SK-N-DZ (cell line): ENCODE measurements at places on chromosomes 2 and 18.

DNA sequence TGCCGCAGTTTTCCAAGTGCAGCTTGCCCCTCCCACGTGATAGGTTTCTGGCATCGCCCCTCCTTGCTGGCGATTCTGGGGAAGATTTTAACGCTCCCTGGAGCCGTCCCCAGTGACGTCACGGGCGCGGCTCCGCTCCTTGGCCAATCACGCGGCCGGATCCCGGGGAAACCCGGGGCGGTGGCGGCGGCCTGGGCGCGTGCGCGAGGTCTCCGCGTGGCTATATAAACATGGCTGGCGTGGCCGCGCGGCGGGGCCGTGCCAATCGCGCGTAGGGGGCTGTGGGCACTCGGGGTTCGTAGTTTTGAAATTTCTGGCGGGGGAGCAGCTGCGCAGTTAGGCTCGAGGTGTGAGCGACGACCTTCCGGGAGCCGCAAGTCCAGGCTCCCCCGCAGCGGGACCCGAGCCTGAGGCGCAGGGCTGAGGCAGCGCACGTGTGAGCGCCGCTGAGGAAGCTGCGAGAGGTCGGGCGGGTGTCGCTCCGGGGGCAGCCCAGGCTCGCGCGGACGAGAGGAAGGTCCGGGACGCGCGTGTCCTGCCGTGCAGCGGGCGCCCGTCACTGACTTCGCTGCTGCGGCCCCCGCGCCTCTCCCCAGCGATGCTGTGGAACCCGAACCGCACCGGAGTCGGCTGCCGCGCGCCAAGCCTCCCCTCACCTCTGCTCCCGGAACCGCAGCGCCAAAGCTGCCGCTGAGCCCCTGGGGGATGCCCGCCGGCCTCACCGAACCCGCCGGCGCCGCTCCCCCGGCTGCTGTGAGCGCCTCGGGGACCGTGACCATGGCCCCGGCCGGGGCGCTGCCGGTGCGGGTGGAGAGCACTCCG is at the start of gene TAF4B:
Gene TAF4B (plus strand): TSS at position 217 of the 822 bp plus-strand sequence. CDS start 489 bp downstream, at position 706.
- peak; percentile 95 for DNase-seq

- no peak for DNase-seq
These were observed 52.3 kb upstream of the ST8SIA5 start for GRCh38 chr18:46809145-46809544.

- peak; percentile 90 for DNase-seq
These were observed at the start of gene RPRM for GRCh38 chr2:153478289-153479261. TSS of gene RPRM (minus strand) at chr2:153478762. CDS start at chr2:153478565, 197 bp downstream.

DNA sequence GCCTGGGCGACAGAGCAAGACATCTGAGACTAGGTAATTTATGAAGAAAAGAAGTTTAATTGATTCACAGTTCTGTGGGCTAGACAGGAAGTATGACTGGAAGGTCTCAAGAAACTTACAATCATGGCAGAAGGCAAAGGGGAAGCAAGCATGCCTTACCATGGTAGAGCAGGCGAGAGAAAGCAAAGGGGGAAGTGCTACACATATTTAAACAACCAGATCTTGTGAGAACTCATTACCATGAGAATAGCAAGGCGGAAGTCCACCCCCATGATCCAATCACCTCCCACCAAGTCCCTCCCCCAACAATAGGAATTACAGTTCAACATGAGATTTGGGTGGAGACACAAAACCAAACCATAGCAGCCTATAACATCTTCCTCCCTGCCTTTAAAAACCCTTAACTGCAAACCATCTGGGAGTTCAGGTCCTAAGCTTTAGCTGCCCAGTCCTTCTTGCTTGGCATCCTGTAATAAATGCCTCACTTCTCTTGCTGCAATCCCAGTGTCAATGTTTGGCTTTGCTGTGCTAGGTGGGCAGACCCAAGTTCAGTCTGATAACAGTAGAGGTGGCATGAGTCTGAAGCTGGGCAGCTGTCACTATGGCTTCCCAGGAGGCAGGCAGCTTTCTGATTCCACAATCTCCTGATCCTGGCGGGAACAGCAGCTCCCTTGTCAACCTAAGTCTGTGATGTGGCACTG is 11.2 kb upstream of the SP5 start:
- DNase-seq = no peak

GRCh38 chr18:11851806-11852337 is 659 bp downstream of the CHMP1B start:
- no peak for DNase-seq

DNA sequence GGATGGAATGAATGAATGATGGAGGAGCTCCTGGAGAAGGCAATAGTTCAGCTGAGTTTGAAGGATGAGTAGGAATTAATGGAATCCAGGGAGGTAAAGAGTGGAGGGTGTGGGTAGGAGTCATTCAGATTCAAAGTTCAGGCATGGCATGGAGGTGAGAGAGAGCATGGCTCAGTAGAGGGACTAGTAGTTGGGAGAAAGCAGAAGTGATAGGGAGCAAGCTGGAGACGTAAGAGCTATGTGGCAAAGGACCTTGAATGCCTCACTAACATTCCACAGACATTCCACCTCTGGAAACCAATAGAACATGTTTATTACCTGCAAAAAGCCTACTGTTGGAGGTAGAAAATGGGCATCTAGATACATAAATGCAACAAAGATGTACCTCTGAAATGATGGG is 170.1 kb downstream of the HAUS1 start:
- DNase-seq = no peak

GRCh38 chr2:152564754-152565551 is 152.3 kb downstream of the PRPF40A start:
- DNase-seq = no peak

DNA sequence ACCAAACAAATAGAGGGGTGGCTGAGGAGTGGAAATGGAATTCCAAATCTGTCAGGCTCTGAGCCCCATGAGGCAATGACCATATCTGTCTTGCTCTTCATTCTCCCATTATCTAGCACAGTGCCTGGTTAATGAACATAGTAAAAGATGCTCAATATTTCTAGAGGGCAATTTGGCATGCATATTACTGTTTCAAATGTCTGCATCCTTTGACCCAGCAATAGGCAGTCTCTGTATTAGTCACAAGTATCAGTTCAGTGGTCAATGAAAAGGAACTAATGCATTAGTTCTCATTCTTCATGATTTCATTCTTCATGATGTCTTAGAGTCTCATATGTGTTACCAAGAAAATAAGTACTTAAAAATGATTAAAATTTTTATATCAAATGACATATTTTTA is 28.4 kb upstream of the MALL start:
- no peak for DNase-seq

DNA sequence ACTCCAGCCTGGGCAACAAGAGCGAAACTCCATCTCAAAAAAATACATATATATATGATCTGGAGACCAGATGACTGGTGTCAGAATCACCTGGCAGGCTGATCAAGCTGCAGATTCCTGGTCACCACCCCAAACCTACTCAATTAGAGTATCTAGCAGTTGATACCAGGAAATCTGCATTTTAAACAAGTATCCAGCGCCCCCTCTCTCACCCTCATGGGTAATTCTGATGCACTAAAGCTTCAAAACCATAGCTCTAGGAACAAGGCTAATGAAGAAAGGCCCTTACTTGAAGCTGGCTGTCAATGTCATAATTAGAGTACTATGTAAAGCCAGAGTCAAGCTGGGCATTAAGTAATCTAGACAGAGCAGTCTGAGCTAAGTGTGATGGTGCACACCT is 25.0 kb upstream of the PCBP1 start:
- no peak for DNase-seq

GRCh38 chr2:178761759-178762371 is 45.4 kb downstream of the TTN start:
- peak; percentile 59 for DNase-seq

DNA sequence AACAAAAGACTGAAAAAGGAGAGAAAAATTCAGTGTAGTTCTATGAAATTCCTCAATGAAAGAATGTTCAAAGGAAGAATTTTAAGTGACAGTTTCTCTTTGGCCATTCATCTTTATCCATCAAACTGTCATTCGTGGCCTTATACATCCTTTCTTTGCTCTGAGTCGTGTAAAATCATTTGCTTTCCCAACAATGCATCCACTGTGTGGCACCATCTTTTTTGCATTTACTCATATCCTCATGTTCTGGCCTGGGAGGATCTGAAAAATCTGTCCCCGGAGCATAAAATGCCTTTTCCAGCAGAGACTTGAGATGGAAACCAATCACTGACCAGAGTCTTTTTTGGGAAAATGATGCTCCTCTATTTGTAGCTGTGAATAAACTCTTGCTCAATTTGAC is 240.3 kb upstream of the ETAA1 start:
- no peak for DNase-seq

- DNase-seq = no peak
These were observed 156.5 kb downstream of the TNS1 start for GRCh38 chr2:217846321-217846743.

GRCh38 chr2:107595749-107596148 is 230.9 kb upstream of the RGPD4 start:
- no peak for DNase-seq

DNA sequence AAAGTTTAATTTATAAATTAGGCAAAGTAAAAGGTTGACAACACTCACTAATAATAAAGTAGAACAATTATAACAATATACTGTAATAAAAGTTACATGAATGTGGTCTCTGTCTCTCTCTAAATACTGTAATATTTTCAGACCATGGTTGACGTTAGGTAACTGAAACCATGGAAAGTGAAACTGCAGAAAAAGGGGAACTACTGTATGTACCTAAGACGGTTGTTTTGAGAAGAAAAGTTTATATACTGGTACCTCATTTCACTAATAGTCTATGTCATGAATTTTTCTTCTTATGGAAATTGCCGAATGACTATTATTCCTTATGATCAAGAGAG is 166.7 kb upstream of the ZNF521 start:
- no peak for DNase-seq

- no peak for DNase-seq
These were observed 89.8 kb downstream of the CCBE1 start for GRCh38 chr18:59607471-59607870.

DNA sequence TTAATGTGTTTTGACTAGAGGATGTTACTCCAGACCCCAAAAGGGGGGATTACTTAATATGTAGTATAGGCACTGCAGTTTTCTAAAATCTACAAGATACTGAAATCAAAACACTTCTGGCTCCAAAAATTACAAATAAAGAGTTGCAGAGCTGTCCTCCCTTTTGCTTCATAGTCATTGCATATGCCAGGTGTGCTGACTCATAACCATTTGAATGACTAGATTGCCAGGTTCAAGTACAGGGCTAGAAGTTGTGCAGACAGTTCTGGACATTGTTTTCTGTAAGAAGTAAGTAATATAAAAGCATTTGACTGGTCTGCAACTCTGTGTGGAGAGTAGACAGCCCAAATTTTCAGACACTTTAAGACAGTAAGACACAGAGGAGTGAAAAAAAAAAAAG is 6.7 kb downstream of the CWC22 start:
- DNase-seq = no peak

GRCh38 chr2:54967269-54967668 is 83.0 kb downstream of the RTN4 start:
- no peak for DNase-seq

DNA sequence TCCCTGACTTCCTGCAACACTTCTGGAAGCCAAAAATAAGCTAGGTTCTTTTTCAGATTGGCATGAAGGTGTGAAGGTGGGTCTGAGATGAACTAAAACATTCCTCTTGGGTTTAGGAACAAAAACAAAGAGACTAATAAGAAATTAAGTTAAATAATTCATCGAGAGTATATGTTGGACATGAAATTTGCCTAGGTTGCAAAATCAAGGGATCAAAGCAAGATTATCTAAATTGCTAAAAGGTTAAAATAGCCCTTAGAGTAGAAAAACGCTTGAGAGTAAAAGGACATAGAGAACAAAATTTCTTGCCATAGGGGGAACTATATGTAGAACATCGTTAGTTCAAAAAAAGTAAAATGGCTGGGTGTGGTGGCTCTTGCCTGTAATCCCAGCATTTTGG is 845.9 kb upstream of the NXPH2 start:
- DNase-seq = no peak

DNA sequence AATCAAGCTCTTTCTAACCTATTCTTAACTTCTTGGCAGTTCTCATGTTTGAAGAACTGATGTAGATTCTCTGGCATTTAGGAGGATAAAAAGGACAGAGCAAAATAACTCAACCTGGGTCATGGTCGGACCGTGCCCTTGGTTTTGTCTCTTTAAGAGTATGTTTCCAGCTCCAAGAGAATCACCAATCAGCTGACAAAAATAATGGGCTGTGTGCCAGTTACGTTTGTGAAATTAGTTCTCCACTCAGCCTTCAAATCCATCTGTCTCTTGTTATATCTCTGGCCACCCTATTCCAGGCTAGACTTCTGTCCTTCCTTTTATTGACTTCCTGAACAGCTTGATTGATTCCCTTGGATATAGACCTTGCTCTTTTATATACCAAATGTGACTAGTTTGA is 225.7 kb downstream of the EPHA4 start:
- DNase-seq = no peak

- no peak for DNase-seq
These were observed 35.1 kb downstream of the SH2D6 start for GRCh38 chr2:85453571-85453970.

DNA sequence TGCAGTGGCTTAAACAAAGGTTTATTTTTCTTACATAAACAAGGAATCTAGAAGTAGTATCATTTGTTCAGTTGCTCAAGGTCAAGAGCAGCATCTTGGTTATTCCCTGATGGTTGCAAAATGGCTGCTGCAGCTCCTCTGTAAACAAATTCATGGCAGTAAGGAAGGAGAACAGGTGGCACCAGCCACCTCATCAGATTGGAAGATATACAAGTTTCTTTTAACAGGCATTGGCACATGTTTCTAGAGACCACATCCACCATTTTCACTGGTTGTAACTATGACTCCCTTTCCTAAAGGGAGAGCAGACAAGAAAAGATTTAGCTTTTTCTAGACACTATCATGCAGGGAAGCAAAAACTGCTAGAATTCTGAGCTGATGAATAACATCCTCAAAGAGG is 46.3 kb downstream of the PKDCC start:
- DNase-seq = no peak

DNA sequence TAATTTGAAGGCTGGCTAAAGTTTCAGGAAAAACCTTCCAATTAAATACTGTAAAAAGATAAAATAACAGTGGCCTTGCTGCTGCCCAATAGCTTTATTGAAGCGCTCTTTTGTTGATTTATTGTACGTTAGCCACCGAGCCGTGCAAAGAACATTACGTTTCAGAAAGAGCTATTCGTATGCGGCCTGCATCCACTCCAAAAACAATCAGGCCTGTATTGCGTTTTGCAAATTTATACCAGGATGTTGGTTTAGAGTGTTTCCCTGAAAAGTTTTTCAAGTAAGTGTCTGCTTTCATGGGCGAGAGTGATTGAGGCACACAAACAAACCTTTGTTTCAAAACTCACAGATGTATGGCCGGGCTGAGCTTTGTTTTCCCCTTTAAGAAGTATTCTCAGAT is 257.2 kb upstream of the SALL3 start:
- DNase-seq = no peak

- DNase-seq = no peak
These were observed 111.6 kb upstream of the DNMT3A start for GRCh38 chr2:25453199-25453905.

DNA sequence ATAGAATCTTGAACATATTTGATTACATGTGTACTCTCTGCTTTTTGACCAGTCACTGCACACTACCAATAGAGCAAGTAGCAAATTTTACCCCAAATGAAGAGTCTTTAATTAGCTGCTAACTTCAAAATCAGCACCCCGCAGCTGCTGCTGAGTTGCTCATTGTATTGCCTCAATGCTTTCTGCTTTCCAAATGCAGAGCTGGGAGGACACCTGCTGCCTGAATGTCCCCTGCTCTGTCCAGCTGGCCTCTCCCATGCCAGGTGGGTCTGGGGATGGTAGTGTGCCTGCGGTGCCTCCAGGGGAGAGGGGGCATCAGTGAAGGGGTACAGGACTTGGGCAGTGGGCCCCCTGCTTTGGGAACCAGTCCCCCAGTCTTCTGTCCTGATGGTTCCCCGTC is 184.8 kb downstream of the PRKCE start:
- DNase-seq = no peak

GRCh38 chr2:168056242-168056787 is 191.1 kb downstream of the STK39 start:
- DNase-seq = no peak
